Stromal cell of bone marrow (primary cell): ENCODE measurements at places on chromosomes 6 and 20.

DNA sequence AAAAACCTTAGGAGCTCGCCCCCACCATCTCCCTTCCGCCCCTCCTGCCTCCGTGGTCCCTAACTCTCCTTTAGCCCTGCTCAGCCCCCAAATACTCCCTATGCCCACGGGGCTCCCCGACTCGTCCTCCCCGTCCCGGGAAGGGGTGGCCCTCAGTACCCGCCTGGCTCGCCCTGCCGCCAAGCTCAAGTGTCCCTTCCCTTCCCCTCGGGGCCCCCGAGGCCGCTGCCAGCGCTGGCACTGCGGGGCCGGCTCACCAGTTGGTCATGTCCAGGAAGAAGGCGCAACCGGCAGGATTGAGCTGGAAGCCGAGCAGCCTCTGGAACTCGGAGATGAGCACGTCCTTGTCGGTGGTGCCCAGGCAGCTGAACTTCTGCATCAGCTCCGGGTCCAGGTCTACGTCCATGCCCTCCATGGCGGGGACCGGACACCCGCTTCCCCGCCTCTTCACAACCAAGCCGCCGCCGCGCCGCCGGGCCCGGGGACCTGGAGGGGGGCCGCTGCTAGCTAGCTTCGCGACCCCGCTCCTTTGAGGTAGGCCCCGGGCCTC, 303 bp downstream of the ILRUN start:
- DNase-seq, result no peak

GRCh38 chr20:11902285-11902697, 15.4 kb upstream of the BTBD3 start:
- no peak for DNase-seq

- no peak for DNase-seq
These were observed 17.3 kb downstream of the DNPH1 start for GRCh38 chr6:43211955-43212354.

- DNase-seq, result no peak
These were observed 4.7 kb downstream of the GSTA4 start for GRCh38 chr6:52990342-52990741.

GRCh38 chr6:75937846-75938245, 134.6 kb downstream of the IMPG1 start:
- DNase-seq, result no peak

- no peak for DNase-seq
These were observed 162.2 kb downstream of the KCNQ5 start for GRCh38 chr6:72784071-72784470.

DNA sequence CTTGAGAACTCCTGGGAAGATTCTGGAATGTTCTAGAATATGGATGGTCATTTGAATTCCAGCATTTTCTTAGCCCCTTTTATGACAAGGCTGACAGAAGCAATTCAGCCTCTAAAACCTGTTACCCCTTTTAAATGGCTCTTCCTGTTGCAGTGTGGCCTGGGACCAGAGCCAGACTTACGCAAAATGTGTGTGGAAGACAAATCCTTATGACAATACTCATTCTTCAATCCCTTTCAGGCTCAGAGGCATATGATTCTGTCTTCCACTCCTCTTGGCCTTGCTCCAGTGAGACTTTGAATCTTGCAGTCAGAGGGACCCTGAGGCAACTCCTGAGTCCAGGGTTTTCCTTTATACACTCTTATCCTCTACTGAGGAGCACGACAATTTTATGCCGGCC, 287.0 kb downstream of the CLIC5 start:
- DNase-seq, result no peak

- DNase-seq, result peak; percentile 100
These were observed 12.7 kb downstream of the ZCCHC3 start for GRCh38 chr20:309841-310644.

GRCh38 chr6:30743099-30744053, 889 bp upstream of the FLOT1 start:
- no peak for DNase-seq

- DNase-seq, result no peak
These were observed 83.0 kb downstream of the TENT5A start for GRCh38 chr6:81669445-81669844.

- no peak for DNase-seq
These were observed 193.4 kb upstream of the PRDM1 start for GRCh38 chr6:105892577-105893262.

DNA sequence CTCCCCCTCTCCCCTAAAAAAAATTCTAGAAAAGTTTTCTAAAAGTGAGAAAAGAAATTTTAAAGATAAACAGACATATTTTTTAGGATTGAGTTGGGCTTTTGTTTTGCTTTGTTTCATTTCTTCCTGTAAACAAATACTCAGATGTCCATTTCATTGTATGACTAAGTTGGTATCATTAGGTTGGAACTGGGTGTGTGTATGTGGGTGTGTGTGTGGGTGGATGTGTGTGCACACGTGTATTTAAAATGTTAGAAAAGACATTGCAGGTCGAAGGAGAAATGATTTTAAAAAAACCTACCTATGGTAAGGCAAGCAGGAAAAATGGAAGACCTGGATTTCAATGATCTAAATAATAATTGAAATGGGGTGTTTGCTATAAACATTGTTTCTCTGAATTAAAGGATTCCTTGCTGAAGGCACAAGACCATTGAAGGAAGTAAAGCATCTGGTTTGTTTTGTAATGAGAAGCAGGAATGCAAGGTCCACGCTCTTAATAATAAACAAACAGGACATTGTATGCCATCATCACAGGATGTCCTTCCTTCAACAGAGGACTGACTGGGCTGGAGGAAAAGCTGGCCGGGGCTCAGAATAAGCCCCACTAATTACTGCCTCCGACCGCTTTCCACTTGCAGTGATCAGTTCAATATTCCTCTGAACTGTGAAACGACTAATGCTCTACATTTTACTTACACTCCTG, 996 bp upstream of the PRDM1 start:
- no peak for DNase-seq

DNA sequence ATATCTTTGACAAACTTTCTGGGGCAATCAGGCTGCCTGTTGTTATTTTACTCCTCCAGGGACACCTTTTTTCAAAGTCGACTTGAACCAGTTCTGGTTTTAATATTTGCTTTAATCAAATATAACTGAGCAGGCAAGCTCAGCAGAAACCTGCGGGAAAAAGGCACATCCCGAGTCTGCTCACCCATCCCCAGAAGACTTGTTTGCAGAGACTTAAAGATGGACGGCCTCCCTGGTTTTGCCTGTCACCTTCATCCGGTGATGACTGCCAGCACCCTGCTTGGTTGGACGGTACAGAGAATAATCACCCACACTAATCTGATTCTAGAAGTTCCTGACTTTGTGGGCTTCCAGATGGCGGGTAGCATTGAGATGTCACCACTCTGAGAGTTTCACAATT, 36.8 kb downstream of the PPP1R3G start:
- DNase-seq, result no peak

GRCh38 chr6:131819572-131820124, 11.8 kb downstream of the ENPP1 start:
- no peak for DNase-seq

- DNase-seq, result no peak
These were observed 129.3 kb upstream of the SLC24A3 start for GRCh38 chr20:19083136-19083621.

DNA sequence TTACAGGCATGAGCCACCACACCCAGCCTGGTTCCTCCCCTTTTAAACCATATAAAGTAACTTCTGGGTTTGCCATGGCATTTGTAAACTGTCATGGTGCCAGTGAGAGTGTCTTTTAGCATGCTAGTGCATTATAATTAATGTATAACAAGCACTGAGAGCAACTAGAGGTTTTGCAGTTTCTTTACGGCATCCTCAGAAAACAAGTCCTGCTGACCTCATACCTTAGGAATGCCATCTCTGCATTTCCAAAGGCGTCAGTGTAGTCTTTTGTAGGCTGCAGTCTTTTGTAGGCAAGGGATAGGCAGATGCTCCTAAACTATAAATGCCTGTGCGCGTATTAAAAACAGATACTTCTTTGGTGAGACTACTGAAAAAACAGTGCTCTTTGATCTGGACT, 75.0 kb upstream of the EZR start:
- DNase-seq, result no peak

GRCh38 chr6:90611543-90612312, 24.9 kb upstream of the MAP3K7 start:
- DNase-seq, result no peak

- no peak for DNase-seq
These were observed 75.7 kb downstream of the NCOA7 start for GRCh38 chr6:125866433-125866832.

DNA sequence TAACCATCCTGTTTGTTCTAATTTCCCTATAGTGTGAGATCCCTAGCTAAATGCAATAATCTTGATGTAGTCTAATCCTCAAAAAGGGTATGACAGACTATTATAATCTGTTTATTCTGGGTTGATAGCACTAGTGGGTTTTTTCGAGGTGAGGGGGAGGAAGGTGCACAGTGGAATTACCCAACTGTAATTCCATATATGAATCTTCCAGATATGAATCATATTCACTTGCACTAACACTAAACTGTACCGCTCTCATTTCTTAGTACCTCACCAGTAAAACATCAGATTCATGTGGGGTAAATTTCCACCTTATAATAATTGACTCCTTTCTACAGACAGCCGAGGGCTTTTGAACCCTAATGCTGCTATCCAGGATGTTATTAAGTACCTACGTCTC, 16.5 kb downstream of the NCOA7 start:
- no peak for DNase-seq

- peak; percentile 80 for DNase-seq
These were observed 102.8 kb downstream of the NRSN1 start for GRCh38 chr6:24228681-24229255.

- peak; percentile 39 for DNase-seq
These were observed 3.0 kb downstream of the TCEA2 start for GRCh38 chr20:64065974-64066343.

DNA sequence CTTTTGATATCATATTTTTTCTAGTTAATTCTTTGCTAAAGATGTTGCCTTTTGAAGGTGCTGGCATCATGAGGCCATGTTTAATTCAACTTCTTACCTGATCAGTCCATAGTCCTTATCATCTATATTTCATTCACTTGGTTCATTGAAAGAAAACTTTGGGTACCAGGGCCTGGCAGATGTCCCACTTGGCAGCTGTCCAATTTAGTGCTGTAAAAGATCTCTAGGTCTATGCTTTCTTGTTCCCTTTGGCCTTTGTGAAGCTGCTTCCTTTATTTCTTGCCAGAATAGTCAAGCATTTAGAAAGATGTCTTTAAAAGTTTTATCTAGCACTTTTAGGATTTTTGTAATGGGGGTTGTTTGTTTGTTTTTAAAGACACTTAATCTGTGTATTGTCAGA, 61.7 kb upstream of the EYA4 start:
- no peak for DNase-seq

DNA sequence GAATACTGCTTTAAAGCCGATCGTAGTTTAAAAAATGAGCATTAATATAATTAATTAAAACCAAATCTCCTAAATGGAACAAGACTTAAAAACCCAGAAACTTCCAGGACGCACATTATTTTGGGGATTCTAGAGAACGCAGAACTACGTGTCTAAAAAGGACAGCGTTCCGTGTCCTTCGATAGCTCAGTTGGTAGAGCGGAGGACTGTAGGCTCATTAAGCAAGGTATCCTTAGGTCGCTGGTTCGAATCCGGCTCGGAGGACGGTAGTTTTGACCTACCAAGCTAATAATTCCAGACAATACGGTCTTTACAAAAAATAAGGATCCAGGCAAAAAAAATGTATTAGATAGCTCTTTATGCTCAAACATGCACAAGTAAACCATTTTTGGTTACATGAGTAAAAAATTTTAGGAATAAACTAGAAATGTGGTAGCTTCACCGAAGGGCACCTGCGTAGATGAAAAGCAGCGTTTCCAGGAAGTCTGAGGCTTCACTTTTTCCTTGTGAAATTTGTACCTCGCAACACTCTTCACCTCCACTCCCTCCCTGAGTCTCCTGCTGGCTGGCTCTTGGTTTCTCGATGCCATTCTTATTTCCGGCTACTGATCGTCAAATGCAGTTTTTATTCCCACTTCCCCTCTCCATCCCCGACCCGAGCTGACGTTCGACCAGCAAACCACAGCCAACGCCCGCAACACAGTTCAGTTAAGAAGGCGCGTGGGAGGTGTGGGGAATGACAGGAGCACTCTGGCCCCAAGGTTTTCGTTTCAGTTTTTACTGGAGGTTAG, 19.6 kb upstream of the ABT1 start:
- no peak for DNase-seq

DNA sequence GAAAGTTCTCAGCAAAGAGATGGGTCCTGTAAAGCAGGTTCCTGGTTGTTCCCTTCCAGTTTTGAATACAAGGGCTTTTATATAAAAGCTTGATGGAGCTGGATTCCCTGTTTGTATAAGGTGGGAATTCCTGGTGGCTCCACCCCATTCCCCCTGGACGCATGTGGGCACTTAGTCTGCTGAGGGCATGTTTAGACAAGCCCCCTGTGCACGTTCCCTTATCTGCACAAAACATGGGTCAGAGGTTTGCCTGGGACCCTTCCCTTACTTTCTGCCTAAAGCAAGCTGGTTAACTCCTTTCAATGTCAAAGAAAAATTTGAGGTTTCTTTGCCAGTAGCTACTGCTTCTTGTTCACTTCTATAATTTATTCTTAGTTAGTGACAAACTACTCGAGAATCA, 181.1 kb downstream of the BCKDHB start:
- no peak for DNase-seq

- no peak for DNase-seq
These were observed 295.9 kb upstream of the FERMT1 start for GRCh38 chr20:6418732-6419131.

DNA sequence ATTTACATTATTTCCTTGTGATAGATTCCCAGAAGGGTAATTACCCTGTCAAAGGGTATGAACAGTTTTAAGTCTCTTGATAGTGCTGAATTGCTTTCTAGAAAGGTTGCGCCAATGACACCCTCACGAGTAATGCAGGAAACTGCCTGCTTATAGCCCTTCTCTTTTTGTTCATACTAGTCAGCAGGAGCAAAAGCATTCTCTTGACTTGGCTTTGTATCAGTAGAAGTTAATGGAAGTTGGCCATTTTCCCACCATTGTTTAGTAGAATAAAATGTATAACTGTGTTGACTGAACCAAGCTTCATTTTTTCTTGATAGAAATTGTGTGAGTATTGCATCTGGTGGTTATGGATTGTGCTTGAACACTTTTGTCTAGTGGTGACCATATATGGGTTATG, 100.1 kb downstream of the FARS2 start:
- DNase-seq, result no peak

- DNase-seq, result no peak
These were observed 13.3 kb downstream of the ZCCHC3 start for GRCh38 chr20:310645-311044.

- DNase-seq, result no peak
These were observed 170.7 kb upstream of the KCNK16 start for GRCh38 chr6:39493174-39493573.

DNA sequence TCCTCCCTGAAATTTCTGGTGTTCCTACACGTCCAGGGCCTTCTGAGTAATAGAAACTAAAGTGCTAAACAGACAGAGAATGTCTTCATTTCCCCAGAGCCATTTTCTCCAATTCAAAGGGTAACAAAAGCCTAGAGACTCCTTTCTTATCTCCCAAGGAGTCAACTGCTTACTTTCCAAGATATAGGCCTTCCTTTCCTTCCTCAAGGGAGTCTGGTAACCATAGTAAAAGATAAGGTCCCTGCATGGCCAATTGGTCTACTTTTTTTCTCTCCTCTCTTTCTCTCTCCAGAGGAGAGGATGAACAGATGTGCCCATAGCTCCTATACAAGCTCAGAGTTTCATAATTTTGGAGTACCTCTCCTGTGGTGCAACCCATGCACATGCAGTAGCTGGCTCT, 185.7 kb downstream of the ASCC3 start:
- no peak for DNase-seq

- peak; percentile 2 for DNase-seq
These were observed at the start of gene MRAP2 for GRCh38 chr6:84033523-84034451. MRAP2 (plus strand) TSS chr6:84033772; CDS start chr6:84055319, 21,547 bp downstream.

- peak; percentile 66 for DNase-seq
These were observed 87.3 kb upstream of the AKIRIN2 start for GRCh38 chr6:87789198-87789899.
